ENCODE measurements at places on chromosomes 12 and 14.

DNA sequence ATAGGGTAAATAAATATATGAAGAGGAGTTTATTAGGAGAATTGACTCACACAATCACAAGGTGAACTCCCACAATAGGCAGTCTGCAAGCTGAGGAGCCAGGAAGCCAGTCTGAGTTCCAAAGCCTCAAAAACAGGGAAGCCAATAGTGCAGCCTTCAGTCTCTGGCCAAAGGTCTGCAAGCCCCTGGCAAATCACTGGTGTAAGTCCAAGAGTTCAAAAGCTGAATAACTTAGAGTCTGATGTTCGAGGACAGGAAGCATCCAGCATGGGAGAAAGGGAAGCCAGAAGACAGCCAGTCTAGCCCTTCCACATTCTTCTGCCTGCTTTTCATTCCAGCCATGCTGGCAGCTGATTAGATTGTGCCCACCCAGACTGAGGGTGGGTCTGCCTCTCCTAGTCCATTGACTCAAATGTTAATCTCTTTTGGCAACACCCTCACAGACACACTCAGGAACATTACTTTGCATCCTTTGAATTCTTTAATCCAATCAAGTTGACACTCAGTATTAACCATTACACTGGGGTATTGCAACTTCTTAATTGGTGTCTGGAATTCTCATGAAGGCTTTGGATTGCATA, 736.5 kb upstream of the LMO3 start:
- no peak for DNase-seq

DNA sequence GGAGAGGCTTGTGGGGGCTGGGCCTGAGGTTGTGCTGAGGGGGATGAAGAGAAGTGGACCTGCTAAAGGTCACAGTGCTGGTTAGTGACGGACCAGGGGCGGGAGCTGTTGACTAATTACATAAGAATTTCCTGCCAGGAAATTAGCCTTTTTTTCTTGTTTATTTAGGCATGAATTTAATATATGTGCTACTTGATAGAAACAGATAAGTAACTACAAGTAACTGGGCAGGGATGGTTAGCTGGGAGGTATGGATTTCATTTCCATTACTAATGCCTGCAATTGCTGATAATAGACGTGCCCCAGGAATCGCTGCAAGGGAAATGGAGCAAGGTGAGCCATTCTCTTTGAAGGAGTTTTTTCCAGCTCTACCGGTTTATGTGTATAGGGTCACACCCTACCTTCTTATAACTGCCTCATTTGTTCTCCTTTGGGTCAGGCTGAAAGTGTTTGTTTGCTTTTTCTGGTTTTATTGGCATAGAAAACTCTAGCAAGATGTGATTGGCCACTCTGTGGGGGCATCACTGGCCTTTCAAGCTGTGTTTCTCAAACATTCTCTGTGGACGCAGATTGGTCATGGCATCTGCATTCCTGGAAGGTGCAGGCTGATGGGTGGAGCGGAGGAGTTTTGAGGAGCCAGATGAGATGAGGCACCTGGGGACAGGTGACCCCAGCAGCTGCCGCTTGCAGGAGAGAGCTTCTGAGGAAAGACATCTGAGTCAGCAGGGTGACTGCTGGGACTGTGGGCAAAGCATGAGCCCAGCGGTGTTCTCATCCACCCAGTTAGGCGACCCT, 19.0 kb upstream of the GPRC5A start:
- DNase-seq = no peak

GRCh38 chr12:50788561-50788960, 24.7 kb downstream of the ATF1 start:
- no peak for DNase-seq

GRCh38 chr14:24038686-24039085, 13.1 kb upstream of the CARMIL3 start:
- no peak for DNase-seq

DNA sequence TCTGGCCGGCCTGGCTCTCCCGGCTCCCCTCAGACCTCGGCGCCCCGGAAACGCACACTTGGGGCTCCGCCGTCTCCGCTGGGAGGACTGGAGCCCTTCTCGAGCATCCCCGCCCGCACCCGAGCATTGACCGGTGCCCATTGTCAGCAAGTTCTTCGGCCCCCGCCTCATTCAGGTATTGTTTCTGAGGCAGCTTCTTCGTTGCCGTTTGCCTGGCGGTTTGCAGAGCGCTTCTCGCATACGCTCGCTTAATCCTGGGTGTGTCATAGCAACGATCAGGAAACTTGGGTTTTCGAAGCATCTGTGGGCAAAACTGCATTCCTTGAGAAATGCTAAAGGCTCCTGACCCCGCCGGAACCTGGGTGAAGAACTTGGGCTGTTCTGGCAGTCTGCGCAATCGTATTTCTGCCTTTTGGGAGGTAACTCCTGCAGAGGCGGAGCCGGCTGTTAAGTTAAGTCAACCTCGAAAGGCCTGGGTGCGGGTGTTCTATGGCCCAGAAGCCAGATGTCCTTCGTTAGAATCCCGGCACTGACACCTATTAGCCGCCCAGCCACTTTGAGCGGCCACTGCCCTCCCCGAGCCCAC, 518 bp downstream of the GSKIP start:
- peak; percentile 67 for DNase-seq

DNA sequence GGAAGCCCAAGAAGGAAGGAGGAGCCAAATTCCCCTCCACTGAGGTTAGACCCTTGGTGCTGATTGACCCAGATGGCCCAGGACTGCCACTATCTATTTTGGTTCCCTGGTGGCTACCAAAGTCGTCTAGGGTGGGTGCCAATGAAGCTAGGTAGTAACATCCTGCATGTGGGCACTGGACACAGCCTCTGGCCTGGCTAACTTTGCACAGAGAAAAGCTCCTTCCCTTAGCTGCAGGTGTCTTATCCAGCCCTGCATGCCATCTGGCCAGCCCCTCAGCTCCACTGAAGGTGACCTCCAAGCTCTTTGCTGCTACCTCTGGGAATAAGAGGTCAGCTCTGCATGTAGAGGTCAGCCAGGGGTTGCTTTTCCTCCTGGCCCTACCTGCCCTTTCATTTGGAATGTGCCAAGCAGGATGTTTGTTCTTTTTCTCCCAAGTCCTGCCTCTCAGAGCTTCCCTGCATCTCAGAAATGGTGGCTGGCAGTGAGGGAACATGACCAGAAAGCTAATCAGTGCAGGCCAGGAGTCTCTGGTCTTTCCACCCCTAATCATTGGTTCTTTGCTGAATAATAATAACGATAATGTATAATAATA, 34.0 kb downstream of the JDP2 start:
- no peak for DNase-seq

GRCh38 chr14:73623504-73624054, 11.3 kb downstream of the ACOT6 start:
- no peak for DNase-seq

- peak; percentile 11 for DNase-seq
Measured at GRCh38 chr12:7751394-7751793, 4.2 kb upstream of the CLEC4C start.

- peak; percentile 21 for DNase-seq
Measured at GRCh38 chr12:114355389-114356088, 50.4 kb downstream of the TBX5 start.

DNA sequence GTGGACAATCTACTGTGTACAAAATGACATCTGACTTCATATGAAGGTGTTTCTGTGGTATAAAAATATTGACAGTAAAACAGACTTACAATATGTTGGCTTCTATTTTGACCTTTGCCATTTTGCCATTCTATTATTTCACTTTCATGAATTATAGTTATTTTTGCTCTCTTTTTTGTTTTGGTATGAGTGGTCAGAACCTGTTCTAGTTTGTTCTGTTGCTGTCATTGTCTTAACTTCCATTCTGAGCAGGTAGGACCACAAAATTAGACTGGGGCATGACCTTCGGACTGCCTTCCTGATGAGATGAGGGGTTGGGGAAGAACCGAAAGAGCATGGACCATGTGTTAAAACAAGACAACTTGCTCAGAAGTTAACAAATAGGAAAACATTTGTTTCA, 36.5 kb upstream of the IFNG-AS1 start:
- peak; percentile 7 for DNase-seq

DNA sequence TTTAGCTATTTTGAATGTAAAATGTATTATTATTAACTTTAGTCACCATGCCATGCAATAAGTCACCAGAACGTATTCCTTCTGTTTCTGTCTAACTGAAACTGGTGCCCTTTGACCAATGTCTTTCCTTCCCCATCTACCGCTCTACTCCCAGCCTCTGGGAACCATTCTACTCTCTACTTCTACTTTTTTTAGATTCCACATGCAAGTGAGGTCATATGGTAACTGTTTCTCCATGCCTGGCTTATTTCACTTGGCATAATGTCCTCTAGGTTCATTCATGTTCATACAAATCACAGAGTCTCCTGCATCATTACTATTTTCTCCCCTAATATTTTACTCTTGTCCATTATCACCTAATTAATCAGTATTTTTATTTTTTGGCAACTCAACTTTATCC, 160.1 kb downstream of the TMX1 start:
- no peak for DNase-seq

DNA sequence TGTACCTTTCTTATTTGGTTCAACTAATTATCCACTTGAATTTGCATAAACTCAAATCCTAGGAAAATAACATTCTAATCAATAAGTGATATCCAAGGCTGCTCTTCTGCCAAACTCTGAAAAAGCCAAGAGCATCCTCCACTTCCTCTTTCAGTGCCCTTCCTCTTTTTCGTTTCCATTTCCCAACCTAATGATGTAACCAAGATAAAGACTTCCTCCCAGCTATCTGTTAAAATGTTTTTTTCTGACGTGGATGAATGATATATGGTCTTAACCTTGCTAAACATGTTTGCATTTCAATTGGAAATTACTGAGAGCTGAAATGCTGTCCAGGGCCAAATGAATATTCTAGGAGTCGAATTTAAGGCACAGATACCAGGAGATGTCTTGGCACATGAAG, 459.5 kb upstream of the PDE3A start:
- DNase-seq = no peak

- DNase-seq = peak; percentile 56
Measured at GRCh38 chr12:42421844-42422779, 96.1 kb downstream of the PPHLN1 start.

DNA sequence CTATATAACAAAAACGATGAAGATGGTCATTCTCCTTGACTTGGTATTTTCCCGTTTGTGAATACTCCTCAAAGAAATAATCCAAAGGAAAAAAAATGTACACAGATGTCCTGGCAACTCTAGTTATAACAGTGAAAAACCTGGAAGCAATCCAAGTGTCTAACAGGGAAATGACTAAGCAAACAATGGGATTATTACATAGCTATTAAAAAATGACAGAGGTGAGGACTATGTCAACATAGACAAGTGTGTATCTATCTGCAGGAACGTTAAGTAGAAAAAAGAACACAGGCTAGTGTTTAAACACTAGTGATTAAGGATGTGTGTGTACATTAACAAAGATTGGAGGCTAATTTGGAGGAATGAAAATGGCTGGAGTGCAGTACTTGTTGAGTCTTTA, 5.9 kb upstream of the APOLD1 start:
- DNase-seq = no peak

DNA sequence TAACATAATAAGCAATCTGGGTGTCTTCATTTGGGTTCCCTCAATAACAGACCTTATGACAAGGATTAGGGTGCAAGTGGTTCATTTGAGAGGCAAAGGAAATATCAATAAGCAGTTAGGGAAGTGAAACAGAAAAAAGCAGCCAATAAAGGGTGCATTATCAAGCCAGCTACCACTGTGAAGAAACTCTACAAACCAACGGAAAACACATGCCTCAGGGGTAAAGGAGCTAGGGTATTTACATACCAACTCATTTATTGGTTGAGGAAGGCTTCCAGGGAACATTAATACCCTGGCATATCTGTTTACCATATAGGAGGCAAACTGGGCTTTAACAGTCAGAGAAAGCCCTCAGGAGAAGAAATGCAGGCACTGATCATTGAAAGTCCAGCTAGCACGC, 22.7 kb upstream of the IFNG-AS1 start:
- peak; percentile 18 for DNase-seq

- no peak for DNase-seq
Measured at GRCh38 chr14:43005807-43006206, 1399.1 kb downstream of the LRFN5 start.

GRCh38 chr12:34290381-34290995, 268.2 kb downstream of the ALG10 start:
- DNase-seq = no peak

DNA sequence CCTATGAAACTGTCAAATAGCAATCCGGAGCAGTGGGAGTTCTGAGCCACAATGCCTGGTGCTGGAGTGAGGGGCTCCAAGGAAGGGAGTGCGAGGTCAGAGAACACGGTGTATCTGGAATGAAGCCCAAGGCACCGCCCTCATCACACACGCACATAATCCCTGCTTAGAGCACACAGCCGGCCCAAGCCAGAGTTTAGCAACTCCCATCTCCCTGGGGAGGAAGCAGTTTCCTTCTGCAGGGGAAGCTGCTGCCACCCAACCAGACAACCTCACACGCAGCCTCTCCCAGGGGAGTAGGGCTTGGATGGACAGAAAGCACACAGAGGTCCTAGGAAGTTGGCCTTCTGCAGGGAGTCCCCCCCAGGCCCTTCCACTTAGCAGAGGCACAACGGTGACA, 31.3 kb downstream of the ACTN1 start:
- peak; percentile 26 for DNase-seq

- peak; percentile 88 for DNase-seq
Measured at GRCh38 chr14:63524537-63525155, 18.5 kb downstream of the PPP2R5E start.

- DNase-seq = peak; percentile 5
Measured at GRCh38 chr12:14665354-14666348, 30.7 kb downstream of the GUCY2C start.

- no peak for DNase-seq
Measured at GRCh38 chr14:31209605-31210004, 2.0 kb upstream of the HECTD1 start.

GRCh38 chr14:57998766-57999165, 132.9 kb upstream of the SLC35F4 start:
- no peak for DNase-seq

DNA sequence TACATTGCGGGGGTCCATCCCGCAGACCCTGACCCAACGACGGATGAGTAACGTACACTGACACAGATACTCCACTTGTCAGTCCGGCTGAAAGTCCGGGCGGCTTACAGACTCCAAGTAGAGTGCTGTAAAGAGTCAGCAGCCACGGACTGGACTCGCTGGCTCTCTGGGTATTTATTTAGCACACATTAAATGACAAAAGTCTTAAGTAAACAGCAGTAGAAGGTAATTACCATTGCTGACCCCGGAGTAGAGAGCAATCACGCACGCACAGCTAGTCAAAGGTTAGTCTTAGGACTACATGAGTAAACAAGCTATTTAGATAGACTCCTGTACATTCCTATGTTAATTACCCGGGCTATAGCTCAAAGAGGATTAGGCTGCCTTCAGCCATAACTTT, 780.9 kb downstream of the RPS29 start:
- DNase-seq = no peak

DNA sequence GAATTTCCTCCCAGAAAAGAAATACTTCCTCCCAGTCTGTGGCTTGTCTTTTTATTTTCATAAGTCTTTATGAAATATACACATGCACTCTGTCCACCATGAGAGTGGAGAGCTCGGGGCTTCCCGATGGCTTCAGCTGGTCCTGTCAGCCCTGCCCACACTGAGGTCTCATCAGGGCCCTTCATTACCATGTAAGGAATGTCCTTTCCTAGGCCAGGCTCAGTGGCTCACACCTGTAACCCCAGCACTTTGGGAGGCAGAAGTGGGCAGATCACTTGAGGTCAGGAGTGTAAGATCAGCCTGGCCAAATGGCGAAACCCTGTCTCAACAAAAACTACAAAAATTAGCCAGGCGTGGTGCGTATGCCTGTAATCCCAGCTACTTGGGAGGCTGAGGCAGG, 77.0 kb downstream of the CPSF2 start:
- DNase-seq = peak; percentile 5

GRCh38 chr12:52573743-52574142, at the start of gene KRT74:
TSS of gene KRT74 (minus strand) at chr12:52573843. CDS start at chr12:52573777, 66 bp downstream.
- no peak for DNase-seq

Data from GM12865 (cell line).